ENCODE measurements at places on chromosomes 6 and 20.

- no peak for DNase-seq
These were observed 47.6 kb downstream of the MDGA1 start for GRCh38 chr6:37650071-37650481.

DNA sequence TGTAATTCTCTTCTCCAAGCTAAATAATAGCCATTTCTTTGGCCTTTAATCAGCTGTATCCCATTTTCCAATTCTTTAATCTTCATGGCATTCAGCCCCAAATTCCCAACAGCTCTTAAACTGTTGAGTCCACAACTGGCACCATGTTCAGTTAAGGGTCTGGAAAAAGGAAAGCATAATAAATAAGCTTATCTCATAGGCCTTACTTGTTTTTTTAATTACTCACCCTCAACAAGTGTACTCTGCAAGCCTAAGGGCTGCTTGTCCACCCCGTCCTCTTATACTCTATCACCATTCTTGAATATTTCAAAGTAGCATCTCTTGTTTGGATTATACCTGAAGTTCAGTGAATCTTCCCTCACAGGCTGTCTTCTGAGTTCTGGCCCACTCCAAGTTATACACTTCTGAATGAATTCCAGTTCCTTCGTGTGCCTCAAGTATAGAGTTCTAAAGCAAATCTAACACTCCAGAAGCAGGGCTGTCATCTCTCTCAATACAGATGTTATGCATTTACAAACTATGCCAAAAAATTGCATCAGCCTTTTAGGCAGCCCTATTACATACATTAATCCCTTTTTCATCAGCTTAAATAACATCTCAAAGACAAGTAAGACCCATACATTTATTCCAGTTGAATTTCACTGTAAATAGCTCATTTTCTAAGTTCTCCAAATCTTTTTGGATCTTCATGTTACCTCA is 98.7 kb downstream of the COL21A1 start:
- DNase-seq: no peak

- no peak for DNase-seq
These were observed 146.0 kb upstream of the SCGN start for GRCh38 chr6:25506020-25506419.

GRCh38 chr20:62707276-62707920 is 1.2 kb upstream of the NTSR1 start:
- DNase-seq: no peak

DNA sequence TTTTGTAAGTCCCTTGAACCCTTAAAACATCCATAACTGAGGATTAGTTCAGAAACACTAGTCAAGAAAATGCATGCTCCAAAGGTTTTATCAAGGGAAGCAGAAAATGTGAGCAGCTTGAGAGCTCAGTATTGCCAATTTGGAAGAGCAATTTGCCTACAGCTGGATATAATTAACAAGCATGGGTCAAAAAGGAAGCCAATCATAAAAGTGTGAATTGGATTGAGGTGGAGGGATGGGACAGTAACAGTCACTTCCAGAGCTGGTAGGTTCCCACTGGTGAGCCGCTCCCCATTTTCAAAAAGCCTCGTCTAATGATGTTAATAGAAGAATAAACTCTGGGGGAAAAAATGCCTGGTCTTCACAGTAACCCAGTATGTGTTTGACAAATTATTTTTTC is 5.0 kb upstream of the PTPRK start:
- DNase-seq: no peak

- DNase-seq: no peak
These were observed 77.5 kb upstream of the GATA5 start for GRCh38 chr20:62553136-62553837.

DNA sequence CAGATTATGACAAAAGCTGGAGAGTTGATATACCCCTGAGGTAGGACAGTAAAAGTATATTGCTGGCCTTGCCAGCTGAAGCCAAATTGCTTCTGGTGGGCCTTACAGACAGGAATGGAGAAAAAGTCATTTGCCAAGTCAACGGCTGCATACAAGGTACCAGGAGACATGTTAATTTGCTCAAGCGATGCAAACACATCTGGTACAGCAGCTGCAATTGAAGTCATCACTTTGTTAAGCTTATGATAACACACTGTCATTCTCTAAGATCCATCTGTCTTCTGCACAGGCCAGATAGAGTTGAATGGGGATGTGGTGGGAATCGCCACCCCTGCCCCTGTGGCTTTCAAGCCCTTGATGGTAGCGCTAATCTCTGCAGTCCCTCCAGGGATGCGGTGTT is 40.4 kb upstream of the POPDC3 start:
- DNase-seq: no peak

DNA sequence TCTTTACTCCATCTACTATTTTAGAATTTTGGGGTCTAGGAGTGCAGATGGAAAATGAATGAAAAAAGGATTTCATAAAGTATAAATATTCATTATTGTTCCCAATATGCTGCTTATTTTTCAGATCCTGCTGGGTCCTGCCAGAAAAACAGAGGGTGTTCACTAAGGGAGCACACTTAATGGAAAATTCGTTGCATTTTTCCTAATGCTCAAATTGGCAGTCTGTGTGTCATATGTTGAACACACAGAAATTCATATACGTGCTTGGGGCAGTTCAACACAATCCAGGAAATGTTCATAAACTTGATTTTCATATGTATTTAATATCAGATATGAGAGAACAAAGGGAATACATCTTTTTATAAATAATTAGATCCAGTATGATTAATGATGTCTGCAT is 1019.4 kb downstream of the EPHA7 start:
- no peak for DNase-seq

GRCh38 chr6:3280091-3280490 is 21.3 kb downstream of the PSMG4 start:
- no peak for DNase-seq

GRCh38 chr6:40308533-40309306 is 278.4 kb downstream of the LRFN2 start:
- DNase-seq: peak; percentile 47

GRCh38 chr6:52729576-52729975 is 33.7 kb downstream of the GSTA2 start:
- DNase-seq: no peak

GRCh38 chr6:44275749-44276648 is 5.7 kb downstream of the TMEM151B start:
- DNase-seq: peak; percentile 16

DNA sequence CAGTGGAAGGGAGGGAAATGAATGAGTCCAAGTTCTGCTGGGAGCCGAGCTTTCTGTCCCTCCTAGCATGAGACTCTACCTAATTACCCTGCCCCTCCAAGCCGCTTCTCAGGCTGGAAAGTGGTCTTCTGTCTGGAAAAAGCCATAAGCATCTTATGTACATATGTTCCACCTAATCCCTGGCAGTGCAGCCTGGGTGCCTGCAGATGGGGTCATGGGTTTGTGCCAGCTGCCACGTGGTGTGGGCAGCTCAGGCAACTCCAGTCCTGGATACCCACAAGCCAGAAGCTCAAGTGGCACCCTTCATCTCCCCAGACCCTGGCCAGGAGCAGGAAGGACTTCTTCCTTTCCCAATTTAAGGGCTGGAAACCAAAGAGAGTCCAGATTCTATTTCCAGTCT is 253.1 kb downstream of the LY86 start:
- no peak for DNase-seq

- DNase-seq: no peak
These were observed 198.6 kb downstream of the DTNBP1 start for GRCh38 chr6:15464211-15464725.

DNA sequence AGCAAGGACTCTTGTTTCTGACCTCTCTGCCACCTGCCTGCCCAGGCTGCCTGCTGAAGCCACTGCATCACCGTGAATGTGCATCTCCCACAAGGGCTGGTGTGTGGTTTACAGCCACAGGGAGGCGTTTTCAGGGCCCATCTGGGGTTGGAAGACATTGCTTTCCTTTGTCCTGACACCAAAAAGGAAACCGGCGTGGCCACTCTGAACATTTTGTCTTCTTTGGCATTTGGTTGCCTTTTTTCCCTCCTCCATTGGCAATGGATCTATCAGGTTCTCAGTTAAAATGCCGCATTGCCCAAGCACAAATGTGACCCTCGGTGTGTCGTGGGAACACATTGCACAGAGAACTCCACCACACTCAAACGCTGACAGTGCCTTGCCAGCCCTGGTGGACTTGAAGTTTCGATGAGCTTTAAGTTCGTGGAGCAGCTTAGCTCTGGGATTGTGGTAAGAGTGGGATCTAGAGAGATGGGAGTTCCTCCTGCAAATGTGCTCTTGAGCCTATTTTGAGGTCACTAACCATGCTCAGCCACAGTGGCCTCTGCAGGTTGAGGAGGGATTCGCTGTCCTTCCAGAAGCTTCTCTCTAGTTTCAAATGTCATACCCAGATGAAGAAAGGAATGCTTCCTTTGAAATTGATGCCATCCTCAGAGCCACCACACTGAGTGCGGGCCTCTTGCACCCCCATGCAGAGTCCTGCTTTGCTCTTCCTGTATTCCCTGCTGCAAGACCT is 14.8 kb upstream of the PCK1 start:
- DNase-seq: no peak

DNA sequence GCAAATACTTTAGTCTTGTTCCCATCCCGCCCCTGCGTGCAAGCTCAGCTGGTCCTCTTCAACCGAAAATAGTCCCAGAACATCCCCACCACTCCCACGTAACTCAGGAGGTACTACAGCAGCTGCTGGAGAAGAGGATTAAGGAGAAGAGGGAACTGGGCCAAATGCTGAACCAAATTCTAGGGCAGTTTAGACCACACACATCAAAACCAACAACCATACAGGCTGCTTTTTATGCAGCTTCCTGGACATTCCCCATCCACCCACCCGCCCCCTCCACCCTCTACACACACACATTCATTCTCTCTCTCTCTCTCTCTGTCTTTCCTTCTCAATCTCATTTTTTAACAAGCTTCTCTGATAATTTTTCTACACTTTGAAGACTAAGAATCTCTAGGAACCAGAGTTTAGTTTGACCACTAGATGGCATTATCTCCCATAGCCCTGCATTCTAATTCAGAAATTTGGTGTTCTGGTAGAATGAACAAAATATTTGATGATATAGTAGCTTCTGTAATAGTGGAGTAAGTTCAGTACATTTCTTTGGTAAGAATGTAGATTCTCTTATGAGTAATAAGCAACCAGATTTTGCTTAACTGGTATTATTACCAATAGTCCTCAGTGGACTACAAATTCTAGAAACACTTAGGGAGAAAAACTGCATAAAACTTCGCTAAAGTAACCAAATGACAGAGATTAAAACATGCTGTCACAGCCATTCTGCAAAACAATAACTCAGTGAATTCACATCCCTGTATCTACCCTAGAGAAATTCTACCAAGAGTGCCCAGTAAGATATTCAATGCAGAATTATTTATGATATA is 52.1 kb upstream of the BEND6 start:
- no peak for DNase-seq

GRCh38 chr6:83605517-83605916 is 93.2 kb downstream of the PRSS35 start:
- no peak for DNase-seq

GRCh38 chr20:34754611-34755010 is 50.5 kb downstream of the TP53INP2 start:
- DNase-seq: no peak

DNA sequence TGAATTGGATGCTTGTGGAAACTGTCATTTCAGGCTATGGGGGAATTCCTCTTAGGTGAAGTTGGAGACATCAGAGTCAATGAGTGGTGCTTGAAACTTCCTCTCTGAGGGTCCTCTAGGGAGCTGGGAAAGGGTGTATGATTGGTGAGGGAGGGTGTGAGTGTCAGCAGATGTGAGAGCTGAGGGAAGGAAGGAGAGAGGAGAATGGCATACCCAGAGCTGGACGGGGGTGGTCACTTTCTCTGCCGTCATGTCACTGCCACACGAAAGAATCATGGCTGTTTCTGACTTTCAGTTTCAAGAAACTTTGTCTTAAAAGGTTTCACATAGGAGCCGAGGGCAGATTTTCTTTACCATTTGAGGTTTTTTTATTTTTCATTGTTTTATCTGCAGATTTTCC is 50.3 kb downstream of the DEK start:
- DNase-seq: no peak

- no peak for DNase-seq
These were observed 21.8 kb downstream of the NPEPL1 start for GRCh38 chr20:58714340-58714922.

DNA sequence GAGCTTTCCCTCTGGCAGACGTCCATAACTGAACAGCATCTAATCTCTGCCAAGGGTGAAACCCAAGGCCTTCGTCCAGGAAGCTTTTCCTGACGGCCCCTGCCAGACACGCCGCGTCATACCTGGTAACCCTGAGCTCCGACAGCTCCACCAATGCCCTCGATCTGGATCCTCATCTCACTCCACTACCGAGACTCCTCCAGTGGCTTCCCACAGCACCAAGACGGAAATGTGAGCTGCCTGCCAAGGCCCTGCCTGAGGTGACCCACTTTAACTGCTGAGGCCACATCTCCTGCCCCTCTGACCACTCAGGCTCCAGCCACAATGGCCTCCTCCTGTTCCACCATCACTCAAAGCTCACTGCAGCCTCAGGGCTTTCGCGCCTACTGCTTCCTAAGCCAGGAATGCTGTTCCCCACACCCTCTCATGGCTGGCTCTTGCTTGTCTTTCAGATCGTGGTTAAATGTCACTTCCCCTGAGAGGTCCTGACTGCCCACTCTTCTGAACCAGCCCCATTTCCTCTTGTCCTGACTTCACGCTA is 143.2 kb downstream of the PREX1 start:
- DNase-seq: no peak

GRCh38 chr20:58251979-58252591 is 23.6 kb upstream of the ANKRD60 start:
- DNase-seq: no peak
